ENCODE measurements at places on chromosomes 3 and 15.

GRCh38 chr15:63240109-63240508 lies 37.3 kb upstream of the APH1B start:
- peak; percentile 34 for DNase-seq

DNA sequence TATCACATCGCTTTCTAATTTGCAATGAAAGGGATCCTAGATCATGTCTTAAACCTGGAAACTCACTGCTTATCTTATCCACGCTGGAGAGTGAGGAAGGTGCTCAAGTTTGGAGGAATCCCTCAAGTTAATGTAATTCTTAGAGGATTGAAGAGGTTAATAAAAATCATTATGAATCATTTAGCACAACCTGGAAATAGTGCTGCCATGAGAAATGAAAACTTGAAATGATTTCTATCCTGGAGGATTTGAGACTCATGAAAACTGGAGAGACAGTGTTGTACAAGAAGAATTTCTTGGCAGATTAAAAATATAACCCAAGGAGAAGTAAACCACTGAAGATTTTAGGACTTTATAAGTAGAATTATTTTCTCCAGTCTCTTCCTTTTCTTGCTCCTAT lies 125.9 kb downstream of the ADAMTS9 start:
- DNase-seq: no peak

DNA sequence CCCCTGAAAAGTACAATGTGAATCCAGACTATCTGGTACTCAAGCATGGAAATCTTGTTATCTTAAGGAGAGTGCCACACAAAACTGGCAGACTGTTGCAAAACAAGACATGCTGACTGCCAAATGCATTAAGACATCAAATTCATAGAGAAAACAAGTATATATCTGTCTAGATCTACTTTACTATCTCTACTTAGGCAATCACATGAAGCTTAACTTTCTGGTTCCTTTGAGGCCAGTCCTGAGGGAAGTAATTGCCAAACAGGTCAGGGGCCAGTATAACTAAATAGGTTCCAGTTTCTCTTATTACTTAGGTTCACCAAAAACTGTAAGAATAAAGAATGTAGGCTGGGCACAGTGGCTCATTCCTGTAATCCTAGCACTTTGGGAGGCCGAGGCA lies 15.9 kb upstream of the SLC4A7 start:
- no peak for DNase-seq

- DNase-seq: no peak
Observed at GRCh38 chr15:42964476-42964875, 43.9 kb upstream of the TTBK2 start.

- DNase-seq: no peak
Observed at GRCh38 chr15:71112429-71112828, 2.8 kb upstream of the THSD4 start.

DNA sequence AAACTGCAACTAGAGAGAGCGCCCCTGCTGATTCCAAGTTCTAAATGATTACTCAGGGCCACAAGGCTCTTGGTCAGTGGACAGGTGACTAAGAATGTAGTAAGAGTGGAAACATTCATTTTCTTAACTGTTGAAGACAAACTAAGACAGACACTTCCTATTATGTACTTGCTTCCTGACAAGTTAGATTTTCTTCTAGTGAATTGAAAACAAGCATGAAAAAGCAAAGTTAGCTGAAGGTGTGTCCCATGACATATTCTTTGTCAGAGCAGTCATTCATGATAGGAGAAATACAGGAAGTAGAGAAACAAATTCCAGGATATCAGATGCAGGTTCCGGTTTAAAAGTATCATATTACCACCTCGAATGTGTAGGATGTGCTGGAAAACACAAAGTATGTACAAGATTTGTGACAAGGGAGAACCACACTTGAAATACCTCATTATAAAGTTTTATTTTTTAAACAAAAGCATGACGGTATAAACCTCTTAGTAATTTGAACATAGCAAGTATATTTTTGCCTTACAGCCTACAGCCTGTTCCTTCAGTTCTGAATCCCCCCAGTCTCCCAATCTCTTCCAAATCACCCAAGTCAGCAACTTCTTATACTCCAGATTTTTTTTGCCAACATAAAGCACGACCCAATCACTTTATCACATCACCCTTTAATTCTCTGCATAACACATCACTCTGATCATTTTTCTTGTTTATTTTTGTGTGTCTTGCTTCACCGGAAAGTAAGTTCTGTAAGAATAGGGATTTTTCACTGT lies 6.2 kb downstream of the TSPAN3 start:
- no peak for DNase-seq

DNA sequence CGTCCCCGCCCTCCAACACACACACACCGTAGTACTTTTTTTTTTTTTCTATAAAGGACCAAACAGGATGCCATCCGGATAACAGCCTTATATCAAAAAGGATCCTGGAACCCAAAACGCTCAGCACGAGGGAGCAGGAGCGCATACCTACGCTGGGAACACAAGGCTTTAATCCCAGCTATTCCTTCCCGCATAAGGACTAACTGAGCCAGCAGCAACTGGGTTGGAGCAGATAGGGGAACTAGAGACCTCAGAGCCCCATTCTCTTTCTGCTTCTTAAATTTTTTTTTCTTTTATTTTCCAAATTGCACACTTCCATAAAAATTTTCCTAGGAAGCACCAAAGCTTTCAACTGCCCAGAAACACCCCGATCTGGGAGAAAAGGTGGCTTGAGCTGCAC lies 1.3 kb downstream of the TRANK1 start:
- no peak for DNase-seq

- no peak for DNase-seq
Observed at GRCh38 chr3:81080608-81081007, 680.8 kb downstream of the GBE1 start.

- DNase-seq: no peak
Observed at GRCh38 chr15:76533060-76533820, 196.7 kb downstream of the ISL2 start.

GRCh38 chr15:94272251-94272898 lies 41.0 kb downstream of the MCTP2 start:
- DNase-seq: no peak

DNA sequence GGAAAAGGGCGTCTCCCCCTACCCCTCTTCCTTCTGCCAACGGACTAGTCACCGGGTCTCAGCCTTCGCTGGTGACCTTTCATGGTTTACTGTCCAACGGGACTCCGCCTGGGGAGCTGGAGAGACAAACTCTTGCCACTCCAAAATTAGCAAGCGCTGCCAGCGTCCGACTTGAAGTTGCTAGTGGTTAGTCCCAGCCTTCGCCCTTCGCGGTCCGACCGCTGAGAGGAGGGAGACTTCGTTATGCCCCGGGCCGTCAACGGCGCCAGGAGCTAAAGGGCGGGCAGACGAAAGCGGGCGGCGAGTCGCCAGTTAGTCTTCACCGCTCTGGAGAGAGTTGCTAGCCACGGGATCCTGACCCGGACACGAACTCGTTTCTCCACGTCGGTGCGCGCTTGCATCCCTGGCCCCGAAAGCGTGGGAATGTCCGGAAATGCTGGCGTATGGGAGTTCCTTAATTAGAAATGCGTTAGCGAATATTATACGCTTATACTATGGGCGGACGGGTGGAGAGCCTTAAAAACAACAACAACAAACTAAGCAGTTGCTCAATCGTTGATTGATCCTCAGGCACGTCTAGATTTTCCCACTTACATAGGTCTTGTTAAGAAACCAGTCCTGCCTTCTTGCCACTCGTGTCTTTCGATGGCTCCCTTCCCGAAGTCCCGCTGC lies 716 bp downstream of the SMC4 start:
- no peak for DNase-seq

GRCh38 chr3:63387568-63387967 lies 109.5 kb downstream of the SYNPR start:
- no peak for DNase-seq

- no peak for DNase-seq
Observed at GRCh38 chr15:56871867-56872266, 46.6 kb upstream of the TCF12 start.

- DNase-seq: no peak
Observed at GRCh38 chr15:96870580-96870979, 540.1 kb downstream of the NR2F2 start.

DNA sequence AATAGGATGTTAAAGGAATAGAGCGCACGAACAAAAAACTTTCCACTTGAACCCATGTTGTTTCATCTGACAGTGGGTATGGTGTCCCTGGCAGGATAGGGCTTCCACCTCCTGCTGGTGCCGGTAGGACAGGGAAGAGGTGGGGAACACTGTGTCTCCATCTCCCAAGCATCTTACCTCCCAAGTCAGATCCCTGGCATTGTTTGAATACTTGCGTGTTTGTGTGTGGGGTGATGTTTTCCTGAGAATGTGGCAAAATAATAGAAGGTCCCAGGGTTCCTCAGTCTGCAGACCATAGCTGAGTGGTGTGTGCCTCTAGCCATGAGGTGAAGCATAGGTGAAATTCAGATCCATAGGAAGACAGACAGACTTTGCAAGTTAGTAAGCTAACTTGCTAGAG lies 119.4 kb downstream of the IGF1R start:
- no peak for DNase-seq

DNA sequence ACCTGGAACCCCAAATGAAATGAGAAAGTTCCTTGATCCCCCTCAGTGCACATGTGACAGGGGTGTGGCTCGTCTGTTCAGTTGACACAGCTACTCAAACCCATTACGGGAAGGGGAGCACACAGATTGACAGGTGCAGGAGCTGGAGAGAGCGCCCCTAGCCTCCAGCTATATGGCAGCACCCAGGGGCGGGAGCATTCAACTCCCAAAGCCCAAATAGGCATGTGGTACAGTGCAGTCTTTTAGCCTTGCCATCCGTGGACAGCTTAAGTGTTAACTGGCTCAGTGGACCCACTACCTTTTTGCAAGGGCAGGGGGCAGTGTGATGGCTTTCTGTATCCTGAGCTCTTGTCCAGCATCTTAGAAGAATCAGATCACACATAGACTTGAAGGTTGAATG lies 1374.2 kb upstream of the ALCAM start:
- DNase-seq: no peak

DNA sequence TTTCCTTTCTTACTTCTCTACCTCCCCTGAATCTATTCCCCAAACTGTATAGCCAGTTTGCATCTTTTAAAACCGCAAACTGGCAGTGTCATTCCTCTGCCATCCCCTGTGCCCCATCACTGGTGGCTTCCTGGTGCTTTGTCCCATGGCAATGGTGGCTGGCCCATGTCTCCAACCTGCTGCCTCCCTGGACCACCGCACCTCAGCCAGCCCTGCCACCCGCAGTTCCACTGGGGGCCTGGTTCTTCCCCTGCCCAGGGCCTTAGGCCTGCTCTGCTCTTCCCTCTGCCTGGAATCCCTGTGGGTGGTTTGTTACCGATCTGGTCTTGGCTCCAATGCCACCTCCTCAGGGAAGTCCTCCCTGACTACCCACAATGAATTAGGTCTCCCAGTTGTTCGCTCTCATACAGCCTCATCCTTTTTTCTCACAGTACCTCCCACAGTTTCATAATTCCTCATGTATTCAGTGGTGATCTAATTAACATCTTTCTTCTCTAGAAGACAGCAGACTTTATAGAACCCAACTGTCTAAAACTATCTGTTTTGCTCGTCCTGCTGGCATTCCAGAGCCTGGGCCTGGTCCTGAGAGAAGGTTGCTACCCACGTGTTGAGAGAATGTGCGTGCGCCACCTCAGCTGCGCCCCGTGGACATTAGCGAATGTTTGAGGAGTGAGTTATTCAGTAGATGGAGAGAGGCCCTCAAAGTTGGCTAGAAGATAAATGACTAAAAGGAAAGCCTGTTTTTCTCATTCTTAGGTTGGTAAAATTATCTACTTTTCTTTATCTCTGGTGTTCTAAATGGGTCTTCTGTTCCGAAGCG lies 130.1 kb downstream of the DNAJB8 start:
- no peak for DNase-seq

DNA sequence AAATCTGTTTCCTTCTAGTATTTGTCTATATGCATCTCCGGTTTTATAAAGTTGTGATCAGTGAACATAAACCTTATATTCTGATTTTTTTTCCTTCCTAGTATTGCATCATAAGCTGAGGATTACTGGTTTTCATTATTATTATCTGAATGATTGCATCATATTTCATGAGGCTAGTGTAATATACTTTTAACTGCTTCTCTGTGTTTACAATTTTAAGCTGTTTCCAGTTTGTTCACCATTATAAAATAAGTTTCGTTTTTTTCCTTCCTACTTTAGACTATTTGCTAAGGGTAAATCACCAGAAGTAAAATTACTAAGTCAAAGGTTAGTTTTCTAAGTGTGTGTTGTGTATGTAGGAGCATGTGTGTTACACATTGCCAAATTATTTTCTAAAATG lies 20.2 kb downstream of the SEMA6D start:
- DNase-seq: no peak

DNA sequence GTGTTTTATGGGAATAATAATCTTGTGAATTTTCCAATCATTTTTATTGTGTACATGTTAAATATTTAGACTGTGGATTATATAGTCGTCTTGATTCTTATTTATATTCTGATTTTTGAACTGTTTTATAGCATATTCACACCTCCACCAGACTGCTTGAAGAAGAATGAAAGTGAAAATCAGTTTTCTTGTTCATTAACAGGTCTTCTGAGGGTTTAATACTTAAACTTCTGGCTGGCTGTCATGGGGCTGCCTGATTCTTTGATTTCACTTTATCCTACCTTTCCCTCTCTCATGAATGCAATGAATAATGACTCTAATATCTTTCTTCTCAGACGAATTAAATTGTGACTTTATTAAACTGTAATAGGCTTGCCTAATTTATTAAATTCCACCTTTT lies 56.2 kb downstream of the ATP2C1 start:
- DNase-seq: no peak

DNA sequence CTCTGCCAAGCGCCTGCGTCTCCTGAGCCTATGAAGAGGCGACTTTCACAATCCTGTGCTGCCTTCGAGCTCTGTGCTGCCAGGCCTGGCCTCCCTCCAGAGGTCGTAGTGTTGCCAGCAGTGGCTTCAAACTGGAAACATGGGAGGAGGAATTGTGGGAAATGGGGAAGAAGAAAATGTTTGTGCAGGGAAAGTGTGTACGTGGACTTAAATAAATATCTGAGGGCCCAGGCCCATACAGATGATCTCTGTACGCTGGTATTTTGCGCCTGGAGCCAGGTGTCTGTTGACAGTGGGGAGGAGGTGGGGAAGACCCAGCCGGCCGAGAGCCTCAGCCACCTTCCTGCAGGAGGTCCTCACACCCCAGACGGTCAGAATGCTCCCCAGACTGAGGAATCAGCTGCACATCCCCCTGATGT lies 44.6 kb downstream of the ZBTB38 start:
- DNase-seq: no peak

DNA sequence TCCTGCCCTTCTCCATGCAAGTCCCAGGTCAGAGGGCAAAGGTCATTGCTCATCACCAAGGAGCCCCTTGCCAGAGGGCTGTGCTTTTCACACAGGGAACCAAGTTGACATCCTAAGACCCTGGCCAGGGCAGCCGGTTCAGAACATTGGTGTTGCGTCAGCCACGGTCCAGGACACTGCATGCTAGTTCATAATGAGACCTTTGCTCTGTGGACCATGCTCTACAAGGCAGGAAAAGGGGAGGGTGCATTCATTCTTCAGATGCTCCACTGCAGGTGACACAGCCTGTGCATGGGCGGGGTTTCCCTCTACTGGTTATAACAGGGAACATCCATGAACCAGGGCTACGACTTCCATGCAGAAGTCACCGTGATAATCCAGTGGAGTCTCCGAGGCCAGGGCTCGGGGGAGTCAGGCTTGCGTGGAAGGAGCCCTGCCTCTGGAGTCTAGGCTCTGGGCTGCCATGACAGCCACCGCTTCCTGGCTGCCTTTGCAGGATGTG lies 81.6 kb downstream of the OCA2 start:
- no peak for DNase-seq

- no peak for DNase-seq
Observed at GRCh38 chr3:12308517-12308916, 19.6 kb downstream of the PPARG start.
